Activated gamma-delta T cell treated with Interleukin-2 at 50 U/mL for 16 hours (primary cell): ENCODE measurements at places on chromosomes 11 and 22.

DNA sequence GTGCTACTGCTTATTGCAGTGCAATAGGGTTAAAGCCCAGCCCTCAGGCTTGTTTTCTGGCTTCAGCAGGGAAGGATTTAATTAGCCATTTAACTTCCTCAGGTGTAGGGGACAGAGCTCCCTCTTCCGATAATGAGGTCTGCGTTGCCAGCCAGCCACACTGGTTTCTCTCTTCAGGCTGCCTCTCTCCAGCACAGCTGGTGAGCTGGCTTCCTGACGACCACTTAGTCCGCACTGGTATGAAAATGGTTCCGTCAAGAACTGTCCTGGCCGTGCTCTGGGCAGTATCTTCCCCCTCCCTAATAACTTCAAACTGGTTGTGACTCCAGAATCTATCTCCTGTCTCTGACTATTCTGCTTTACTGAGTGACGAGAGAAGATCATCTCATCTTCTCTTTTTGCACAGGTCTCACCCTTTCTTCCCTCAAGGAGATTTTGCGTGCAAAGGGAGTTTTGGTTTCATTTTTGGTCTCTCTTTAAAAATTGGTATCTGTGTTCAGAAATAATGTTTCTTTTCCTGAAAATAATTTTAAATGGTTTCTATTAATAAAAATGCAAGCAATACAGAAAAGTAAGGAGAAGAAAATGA, 49.2 kb downstream of the CNTN5 start:
- no peak for DNase-seq

DNA sequence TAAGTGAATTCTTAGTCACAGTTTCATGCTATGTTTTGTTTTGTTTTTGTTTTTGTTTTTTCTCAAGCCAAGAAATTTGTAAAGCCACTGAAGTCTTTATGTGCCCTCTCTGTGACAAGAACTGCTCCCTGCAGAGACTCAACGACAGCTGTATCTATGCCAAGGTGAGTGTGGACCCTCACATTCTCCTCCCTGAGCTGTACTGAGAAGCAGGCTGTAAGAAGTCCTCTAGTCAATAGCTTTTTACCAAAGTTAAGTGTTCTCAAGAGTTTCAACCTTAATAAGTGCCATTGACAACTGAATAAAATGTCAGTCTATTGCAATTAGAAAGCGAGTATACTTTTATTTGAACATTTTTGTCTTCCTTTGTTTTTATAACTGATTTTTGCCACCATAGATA, 18.9 kb downstream of the MUC15 start:
- no peak for DNase-seq

- no peak for DNase-seq
These were observed 10.3 kb upstream of the RAC2 start for GRCh38 chr22:37254209-37254866.

DNA sequence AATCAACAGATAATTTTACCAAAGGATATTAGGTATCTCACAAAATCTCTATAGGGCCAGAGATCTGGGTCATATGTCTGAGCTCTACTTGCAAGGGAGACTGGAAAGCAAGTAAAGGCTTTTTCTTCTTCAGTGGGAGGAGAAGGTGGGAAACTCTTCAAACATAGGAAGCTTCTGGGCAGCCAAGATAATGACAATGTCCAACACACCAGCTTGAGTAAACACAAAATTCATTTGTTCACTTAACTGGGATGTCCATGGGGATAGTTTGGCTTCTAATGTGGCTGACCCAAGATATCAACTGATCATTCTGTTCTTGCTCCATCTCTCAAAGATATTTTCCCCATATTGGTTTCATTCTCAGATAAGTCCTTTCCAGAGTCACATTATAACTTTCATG, 37.4 kb downstream of the OR2AT4 start:
- DNase-seq = no peak

DNA sequence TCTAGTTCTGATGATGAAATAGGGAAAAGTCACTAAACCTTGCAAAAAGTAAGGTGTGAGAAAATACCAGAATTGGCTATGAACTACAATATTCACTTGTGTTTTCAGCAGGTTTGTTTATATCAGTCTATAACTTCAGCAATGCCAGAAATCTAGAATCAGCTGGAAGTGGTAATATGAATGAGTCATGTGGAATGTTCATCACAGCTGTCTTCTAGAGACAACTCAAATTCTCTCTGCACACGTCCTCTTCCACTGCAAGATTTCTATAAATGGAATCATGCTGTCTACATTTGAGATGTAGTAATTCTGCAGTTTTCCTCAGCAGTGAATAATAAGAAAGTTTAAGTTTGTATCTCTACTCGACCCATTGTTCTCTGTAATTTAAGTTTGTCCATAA, 89.9 kb downstream of the OR4A15 start:
- DNase-seq = no peak

- DNase-seq = no peak
These were observed 7.4 kb downstream of the CD5 start for GRCh38 chr11:61109671-61110070.

GRCh38 chr22:40484906-40485669, 114.7 kb downstream of the SGSM3 start:
- no peak for DNase-seq
